ENCODE measurements at places on chromosomes 4 and X.
A peak's percentile ranks its signal among the peaks of the same experiment; 100 is the strongest.

DNA sequence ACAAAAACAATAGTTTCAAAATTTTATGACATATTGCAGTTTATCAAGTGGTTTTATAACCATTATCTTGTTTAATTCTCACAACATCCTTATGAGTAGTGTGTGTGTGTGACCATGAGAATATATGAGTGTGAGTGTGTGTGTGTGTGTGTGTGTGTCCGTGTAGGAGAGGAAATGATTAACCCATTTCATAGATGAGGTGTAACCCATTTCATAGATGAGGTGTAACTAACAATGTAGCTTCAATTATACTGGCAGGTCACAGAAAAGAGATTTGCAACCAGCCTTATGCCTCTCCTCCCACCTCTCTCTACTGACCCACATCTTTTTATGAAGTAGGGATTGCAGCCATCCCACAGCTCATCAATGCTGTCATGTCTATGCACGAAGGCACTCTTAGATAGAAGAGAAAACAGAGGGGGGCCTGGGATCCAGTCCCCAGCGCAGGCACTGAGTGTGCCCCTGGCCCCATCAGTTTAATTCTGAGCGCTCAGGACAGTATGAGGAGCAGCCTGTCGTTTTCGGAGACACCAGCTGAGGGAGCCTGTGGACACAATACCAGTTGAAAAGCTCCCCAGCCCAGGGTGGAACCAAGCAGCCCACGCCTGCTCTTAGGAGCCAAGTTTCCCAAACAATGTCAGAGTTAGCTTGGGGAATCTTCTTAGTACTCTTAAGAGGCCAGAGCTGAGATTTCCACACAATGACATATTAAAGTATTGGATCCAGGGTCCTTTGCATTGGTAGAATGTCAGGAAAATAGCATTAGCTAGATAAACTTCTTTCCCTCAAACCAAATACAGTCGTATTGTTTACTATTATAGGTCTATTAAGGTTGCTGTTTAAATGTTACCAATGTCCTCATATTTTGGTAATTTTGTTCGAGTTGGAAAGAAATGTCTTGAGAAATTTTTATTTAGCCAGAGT lies 88.6 kb downstream of the PALLD start:
- DNase-seq, result no peak

GRCh38 chr4:140150886-140151698 lies 2.9 kb downstream of the MAML3 start:
- DNase-seq, result peak; percentile 35

GRCh38 chrX:105837232-105837631 lies 14.9 kb downstream of the NRK start:
- no peak for DNase-seq

DNA sequence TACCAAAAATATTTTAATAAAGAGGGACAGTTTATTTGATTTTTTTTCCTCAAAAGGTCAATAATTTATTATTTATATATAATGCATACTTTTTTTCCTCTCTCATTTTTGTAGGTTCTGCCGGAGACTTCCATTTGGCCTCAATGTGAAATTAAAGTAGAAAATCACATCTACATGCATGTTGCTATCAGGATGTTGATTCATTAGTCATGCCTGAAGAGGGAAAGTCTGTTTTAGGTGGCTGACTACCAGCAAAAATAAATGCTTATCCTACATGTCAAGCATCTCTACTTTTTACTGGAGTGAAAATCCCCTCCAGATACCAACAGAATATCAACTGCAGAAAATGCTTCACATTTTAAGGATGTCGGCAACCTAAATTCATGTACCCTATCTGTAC lies 41.5 kb downstream of the KIAA0232 start:
- DNase-seq, result no peak

- no peak for DNase-seq
Measured at GRCh38 chr4:5619913-5620625, 88.3 kb downstream of the EVC2 start.

Measured in stimulated activated CD4-positive, alpha-beta T cell treated with anti-CD3 and anti-CD28 coated beads, Interleukin-1b, Interleukin-23, amount 100 ng/mL, for 24 hours (primary cell).